Smooth muscle cell of the pulmonary artery (primary cell): ENCODE measurements at places on chromosomes 5 and 9. TPM values are rescaled to one million over a fixed set of nuclear protein-coding genes. Genes with fewer than 3 reads are reported as not detected.

KIF3A gene
- 10.9 and 13.5 TPM in 2 replicates for total RNA-seq

CDH6 gene
- 91.5 and 216 TPM in 2 replicates for total RNA-seq

BARHL1 gene
- total RNA-seq = not detected in 2 replicates

NCS1 gene
- 45.8 and 91.2 TPM in 2 replicates for total RNA-seq

SUSD3 gene
- total RNA-seq = 0.36 TPM in 1 of 2 replicates, not detected in the other

DNAJC21 gene
- 23.5 and 29.1 TPM in 2 replicates for total RNA-seq

PGGT1B gene
- total RNA-seq = 16.1 and 20.8 TPM in 2 replicates

PDGFRB gene
- 195 and 656 TPM in 2 replicates for total RNA-seq

FUBP3 gene
- 40.1 and 46.2 TPM in 2 replicates for total RNA-seq

CXCL14 gene
- 0.26 TPM in 1 of 2 replicates, not detected in the other for total RNA-seq

SHOC1 gene
- under 0.01 TPM in 1 of 2 replicates, not detected in the other for total RNA-seq

SLIT3 gene
- total RNA-seq = 69.2 and 206 TPM in 2 replicates

CTNND2 gene
- total RNA-seq = not detected in 2 replicates

STKLD1 gene
- 0.20 and 0.33 TPM in 2 replicates for total RNA-seq

AGXT2 gene
- total RNA-seq = not detected in 2 replicates

TGFBR1 gene
- 65.7 and 79.8 TPM in 2 replicates for total RNA-seq

STXBP1 gene
- 43.6 and 46.2 TPM in 2 replicates for total RNA-seq

WDR38 gene
- not detected in 2 replicates for total RNA-seq

ELAVL2 gene
- not detected in 2 replicates for total RNA-seq

SV2C gene
- under 0.01 TPM in 1 of 2 replicates, not detected in the other for total RNA-seq

GBGT1 gene
- total RNA-seq = 3.8 and 5.7 TPM in 2 replicates

PCDHGC4 gene
- 3.5 and 4.2 TPM in 2 replicates for total RNA-seq

STPG3 gene
- total RNA-seq = not detected in 2 replicates

HACD4 gene
- total RNA-seq = 2.0 and 5.0 TPM in 2 replicates

C5orf52 gene
- total RNA-seq = not detected in 2 replicates

PPIC gene
- total RNA-seq = 77.2 and 93.4 TPM in 2 replicates

SPATA6L gene
- total RNA-seq = 0.39 and 0.46 TPM in 2 replicates

SOX30 gene
- not detected in 2 replicates for total RNA-seq

SYNPO gene
- total RNA-seq = 62.4 and 94.2 TPM in 2 replicates

SPINK6 gene
- total RNA-seq = not detected in 2 replicates

MYOT gene
- not detected in 2 replicates for total RNA-seq

HTR4 gene
- 0.07 and 3.3 TPM in 2 replicates for total RNA-seq

IFNB1 gene
- not detected in 2 replicates for total RNA-seq

HK3 gene
- total RNA-seq = not detected in 2 replicates

ORM2 gene
- not detected in 2 replicates for total RNA-seq

CCNI2 gene
- total RNA-seq = not detected in 2 replicates

NPR3 gene
- 37.5 and 43.4 TPM in 2 replicates for total RNA-seq

F2RL1 gene
- total RNA-seq = 39.7 and 121 TPM in 2 replicates

GRXCR2 gene
- not detected in 2 replicates for total RNA-seq

PTPN3 gene
- total RNA-seq = 3.9 and 7.2 TPM in 2 replicates

IGFBPL1 gene
- 0.20 TPM in 1 of 2 replicates, not detected in the other for total RNA-seq

NDFIP1 gene
- total RNA-seq = 90.1 and 112 TPM in 2 replicates

ZNF454 gene
- 1.9 and 2.8 TPM in 2 replicates for total RNA-seq

TAF11L10 gene
- not detected in 2 replicates for total RNA-seq

CDK5RAP2 gene
- total RNA-seq = 45.5 and 67.0 TPM in 2 replicates

PCDHGA11 gene
- 20.6 and 27.7 TPM in 2 replicates for total RNA-seq

TYRP1 gene
- 0.07 and 2.5 TPM in 2 replicates for total RNA-seq

MAMDC4 gene
- 4.6 and 6.5 TPM in 2 replicates for total RNA-seq

CHSY3 gene
- 22.8 and 41.9 TPM in 2 replicates for total RNA-seq

ANKRD18B gene
- 0.46 and 1.3 TPM in 2 replicates for total RNA-seq

IFNK gene
- total RNA-seq = not detected in 2 replicates

COL5A1 gene
- 659 and 898 TPM in 2 replicates for total RNA-seq

SEMA5A gene
- 82.2 and 86.2 TPM in 2 replicates for total RNA-seq

MCTP1 gene
- total RNA-seq = 1.3 and 11.0 TPM in 2 replicates

MAP3K1 gene
- total RNA-seq = 4.6 and 9.4 TPM in 2 replicates

ZNF366 gene
- 0.07 TPM in 1 of 2 replicates, not detected in the other for total RNA-seq
